ENCODE measurements at places on chromosomes 2 and 18.

DNA sequence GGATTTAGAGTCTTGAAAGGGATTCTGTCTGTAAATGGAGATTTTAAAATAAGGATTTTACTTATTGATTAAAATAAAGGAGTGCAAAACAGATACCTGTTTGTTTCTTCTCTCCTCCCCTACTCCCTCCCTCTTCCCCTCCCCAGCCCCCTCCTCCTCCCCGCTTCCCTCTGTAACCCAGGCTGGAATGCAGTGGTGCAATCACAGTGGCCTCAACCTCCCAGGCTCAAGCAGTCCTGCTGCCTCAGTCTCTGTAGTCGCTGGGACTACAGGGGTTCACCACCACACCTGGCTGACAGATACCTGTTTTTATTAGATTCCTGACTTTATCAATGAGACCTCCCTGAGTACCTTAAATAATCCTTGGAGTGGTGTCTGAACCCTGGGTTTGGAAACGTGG is 57.1 kb downstream of the OXER1 start:
- no peak for DNase-seq

- DNase-seq, result no peak
These were observed 73.7 kb upstream of the DNAJC10 start for GRCh38 chr2:182642328-182642727.

DNA sequence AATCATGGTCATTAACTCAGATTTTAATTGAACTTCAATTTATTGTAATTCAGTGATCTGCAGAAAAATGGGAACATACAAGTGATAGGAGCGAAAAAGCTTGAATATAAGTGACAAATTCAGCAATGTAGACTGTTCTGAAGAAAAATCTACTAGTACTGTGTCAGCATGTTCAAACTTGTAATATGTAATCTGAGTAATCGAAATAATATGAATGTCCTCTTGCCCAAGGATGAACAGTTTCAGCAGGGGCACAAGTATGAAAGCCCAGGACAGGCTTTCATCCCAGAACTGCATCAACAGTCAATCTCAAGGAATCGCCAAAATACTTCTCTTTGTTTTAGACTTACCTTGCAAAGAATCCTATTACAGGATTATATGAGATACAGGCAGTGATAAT is 1110.5 kb downstream of the LRP1B start:
- no peak for DNase-seq

DNA sequence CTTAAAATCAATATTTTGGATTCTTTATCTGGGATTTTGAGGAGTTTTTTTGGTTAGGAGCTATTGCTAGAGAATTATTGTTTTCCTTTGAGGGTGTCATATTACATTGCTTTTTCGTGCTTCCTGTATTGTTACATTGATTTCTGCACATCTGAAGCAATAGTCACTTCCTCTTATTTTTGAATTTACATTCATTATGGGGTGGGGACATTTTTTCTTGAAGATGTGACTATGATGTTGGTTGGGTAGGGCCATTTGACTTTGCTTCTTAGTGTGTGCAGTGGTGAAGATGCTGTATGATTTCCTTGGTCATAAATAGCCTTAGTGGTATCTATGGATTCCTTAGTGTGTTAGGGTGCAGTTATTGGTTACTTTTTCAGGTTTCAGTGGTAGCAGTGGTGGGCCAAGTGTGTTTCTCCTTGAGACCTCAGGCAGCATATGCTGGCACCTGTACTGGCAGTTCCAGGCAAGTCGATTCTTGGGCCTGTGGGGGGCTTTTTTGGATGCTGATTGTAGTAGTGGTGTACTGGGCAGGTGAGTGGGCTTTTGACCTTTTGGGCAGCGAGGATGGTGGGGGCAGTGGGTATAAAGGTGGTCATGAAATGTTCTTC is 61.8 kb downstream of the ARHGAP25 start:
- peak; percentile 76 for DNase-seq

- DNase-seq, result no peak
These were observed 30.8 kb downstream of the CCDC150 start for GRCh38 chr2:196670342-196670741.

DNA sequence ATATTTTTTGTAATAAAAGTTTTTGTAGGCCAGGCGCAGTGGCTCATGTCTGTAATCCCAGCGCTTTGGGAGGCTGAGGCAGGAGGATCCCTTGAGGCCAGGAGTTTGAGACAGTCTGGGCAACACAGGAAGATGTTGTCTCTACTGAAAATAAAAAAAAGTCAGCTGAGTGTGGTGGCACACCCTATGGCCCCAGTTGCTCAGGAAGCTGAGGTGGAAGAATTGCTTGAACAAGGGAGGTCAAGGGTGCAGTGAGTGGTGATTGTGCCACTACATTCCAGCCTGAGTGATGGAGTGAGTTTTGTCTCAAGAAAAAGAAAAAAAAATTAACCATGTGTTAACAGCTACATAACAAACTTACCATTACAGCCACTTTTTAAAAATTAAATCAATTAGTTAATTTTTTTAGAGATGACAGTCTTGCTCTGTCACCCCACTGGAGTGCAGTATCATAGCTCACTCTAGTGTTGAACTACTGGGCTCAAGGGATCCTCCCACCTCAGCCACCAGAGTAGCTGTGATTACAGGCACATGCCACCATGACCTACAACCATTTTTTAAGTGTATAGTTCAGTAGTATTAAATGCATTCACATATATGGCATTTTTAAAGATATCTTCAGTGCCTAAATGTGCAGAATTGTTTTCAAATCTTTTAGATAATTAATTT is 67.2 kb upstream of the ACYP2 start:
- no peak for DNase-seq

GRCh38 chr2:235300368-235301201 is 193.3 kb upstream of the AGAP1 start:
- DNase-seq, result no peak

DNA sequence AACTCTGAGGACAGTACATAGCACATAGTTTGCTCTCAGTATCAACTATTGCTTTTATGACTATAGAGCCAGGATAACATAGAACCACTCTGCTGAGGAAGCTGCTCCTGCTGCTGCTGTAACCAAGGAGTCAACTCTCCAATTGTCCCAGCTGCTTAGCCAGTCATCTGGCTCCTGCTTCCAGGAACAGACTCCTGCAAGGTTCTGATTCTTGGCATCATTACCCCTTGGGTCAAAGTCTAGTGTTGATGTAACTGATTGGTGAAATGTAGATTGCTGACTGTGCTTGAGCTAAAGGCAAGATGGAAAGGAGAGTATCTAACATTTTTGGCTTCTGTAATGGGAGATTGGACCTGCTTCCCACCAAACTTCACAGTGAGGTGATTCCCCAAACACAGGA is 261.9 kb upstream of the FSHR start:
- DNase-seq, result no peak

DNA sequence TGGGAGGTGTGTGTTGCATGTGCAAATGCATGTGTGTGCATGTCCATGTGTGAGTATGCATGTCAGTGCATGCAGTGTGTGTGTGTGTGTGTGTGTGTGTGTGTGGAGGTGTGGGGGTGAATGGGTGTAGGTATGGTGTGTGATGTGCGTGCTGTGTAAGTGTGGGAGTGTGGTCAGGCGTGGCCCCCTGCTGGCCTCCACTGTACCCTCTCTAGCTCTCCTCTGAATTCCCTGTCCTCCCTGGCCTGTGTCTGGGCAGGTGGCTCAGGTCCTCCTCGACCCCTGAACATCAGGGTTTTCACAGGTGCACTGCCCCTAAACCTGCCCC is 230.2 kb downstream of the CELF4 start:
- no peak for DNase-seq

DNA sequence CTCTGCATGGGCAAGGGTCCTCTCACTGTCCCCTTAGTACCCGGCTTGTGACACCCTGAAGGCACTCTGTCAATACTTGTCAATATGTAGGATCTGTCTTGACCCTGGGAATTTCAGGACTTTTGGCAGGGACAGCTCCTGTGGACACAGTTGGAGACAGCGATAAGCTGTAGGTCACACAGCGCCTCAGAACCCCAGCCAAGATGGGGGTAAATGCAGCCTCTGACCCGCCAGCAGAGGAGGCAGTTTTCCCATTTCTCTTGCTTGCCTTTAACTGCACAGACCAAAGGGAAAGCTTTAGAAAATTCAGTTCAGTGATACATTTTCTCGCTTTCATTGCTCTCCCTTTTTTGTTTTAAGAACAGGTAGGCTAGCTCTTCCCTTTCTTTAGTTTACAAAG is 54.8 kb upstream of the KLHL29 start:
- no peak for DNase-seq

DNA sequence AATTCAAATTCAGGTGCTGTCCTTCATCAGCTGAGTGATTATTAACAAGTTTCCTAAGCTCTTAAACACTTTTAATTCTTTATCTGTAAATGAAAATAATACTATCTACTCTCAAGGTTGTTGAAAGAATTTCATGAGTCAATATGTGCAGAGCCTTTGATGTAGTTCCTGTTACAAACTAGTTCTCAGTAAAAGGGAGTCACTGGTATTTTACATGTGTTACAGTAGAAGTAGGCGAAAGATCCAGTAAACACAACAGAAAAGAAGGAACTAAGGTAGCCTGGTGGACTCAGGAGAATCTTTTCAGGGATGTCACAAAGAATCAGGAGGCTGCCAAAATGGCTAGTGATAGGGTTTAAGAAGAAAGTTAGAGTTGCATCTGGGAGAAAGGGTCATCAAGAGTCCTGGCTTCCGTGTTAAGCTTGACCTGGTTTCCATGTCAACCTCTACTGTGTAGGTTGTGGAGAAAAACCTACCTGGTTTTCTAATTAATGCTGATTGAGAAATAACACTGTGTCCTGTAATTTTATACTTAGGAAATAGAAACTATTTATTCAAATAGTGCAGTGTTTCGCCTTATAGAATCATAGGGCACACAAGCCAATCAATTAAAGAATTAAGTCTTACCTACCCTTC is 58.3 kb upstream of the TRIB2 start:
- DNase-seq, result no peak

- DNase-seq, result no peak
These were observed 28.4 kb downstream of the CD8B start for GRCh38 chr2:86833315-86833714.

DNA sequence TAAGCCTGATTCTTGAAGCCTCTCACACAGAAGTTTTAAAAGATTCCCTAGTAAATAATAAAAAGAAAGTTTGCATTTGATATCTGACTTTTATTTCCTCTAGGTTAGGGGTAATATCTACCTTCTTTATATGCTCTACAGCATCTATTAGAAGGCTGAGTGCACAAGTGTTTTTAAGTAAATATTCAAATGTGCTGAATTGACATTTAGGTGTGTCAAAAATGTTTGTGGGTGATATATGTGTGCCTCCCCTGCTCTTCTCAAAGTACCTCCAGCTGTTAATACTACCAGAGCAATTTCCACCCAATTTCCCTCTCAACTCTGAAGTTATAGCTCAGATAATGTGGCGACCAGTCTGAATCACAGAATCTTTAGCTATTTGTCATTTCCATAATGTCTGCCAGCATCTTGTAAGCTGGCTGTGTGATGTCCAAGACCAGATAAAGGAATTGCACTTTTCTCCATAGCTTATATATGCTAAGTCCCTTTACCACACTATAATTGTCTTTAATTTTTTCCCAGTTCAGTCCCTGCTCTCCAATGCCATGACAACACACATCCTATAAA is 24.4 kb upstream of the ERMN start:
- DNase-seq, result no peak

DNA sequence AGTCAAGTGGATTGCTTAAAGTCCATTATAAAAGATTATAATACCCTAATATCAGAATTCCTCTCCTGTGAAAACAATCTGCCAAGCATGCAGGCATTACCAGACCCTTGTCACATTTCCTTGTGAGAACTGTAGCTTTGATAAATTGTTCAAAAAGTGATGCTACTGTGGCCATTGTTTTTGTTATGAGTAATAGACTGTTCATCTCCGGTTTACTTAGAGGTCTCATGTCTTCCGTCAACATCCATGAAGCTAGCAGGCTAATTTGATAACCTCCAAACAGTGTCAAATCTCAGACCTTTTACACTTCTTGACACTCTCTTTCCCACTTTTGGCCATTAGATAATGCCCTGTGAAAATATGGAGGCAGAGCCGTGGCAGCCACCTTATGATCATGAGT is 342.7 kb downstream of the CPS1 start:
- DNase-seq, result no peak

- DNase-seq, result no peak
These were observed 132.1 kb upstream of the HAAO start for GRCh38 chr2:42924418-42924886.

- no peak for DNase-seq
These were observed 35.7 kb upstream of the TAF4B start for GRCh38 chr18:26190506-26190905.

- DNase-seq, result no peak
These were observed 25.7 kb upstream of the LPIN1 start for GRCh38 chr2:11720752-11721151.

GRCh38 chr2:207143215-207144172 is 22.3 kb downstream of the KLF7 start:
- no peak for DNase-seq

- DNase-seq, result no peak
These were observed 125.6 kb upstream of the CELF4 start for GRCh38 chr18:37691162-37691561.

- DNase-seq, result peak; percentile 60
These were observed 4.0 kb downstream of the NT5DC4 start for GRCh38 chr2:112724591-112725525.

DNA sequence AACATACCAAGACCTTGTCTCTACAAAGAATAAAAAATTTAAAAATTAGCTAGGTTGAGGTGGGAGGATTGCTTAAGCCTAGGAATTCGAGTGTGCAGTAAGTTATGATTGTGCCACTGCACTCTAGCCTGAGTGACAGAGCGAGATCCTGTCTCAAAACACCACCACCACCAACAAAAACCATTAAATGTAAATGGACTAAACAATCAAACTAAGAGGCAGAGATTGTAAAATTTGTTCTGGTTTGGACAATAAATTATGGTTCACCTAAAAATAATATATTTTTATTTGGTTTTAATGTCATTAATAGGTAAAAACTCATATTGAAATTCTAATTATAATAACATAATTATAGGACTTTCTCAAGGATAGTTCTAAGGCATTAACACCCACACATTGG is 9.9 kb upstream of the ATIC start:
- no peak for DNase-seq

GRCh38 chr2:120719491-120719890 is 16.2 kb upstream of the GLI2 start:
- DNase-seq, result no peak

- DNase-seq, result no peak
These were observed 29.1 kb downstream of the DYM start for GRCh38 chr18:49431165-49431962.

- no peak for DNase-seq
These were observed 104.3 kb upstream of the CNGA3 start for GRCh38 chr2:98242003-98242402.

- DNase-seq, result no peak
These were observed 5.5 kb downstream of the EN1 start for GRCh38 chr2:118841828-118842461.

DNA sequence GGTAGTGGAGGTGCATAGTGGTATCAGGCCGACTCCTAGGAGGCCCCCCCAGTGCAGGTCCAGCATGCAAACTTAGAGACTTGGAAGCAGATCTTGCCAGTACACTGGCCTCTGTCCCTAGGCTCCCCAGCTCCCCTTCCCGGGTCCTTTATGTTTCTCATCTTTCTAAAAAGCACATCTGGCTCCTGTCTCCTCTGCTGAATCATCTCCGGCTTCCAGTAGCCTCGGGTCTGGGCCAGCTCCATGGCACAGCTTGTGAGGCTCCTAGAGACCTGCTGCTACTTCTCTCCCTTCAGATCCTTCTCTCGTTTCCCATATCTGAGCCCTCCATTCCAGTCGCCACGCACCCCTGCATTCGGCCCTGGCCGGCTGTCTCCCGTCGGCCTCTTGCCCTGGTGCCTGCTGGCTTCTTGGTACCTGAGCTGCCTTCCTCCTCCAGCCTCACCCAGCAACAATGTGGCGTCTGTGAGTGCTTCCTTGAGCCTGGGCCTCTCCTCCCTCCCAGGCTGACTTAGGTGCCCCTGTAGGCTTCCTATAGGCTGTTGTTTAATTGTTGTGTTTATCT is 6.6 kb downstream of the TRAF3IP1 start:
- no peak for DNase-seq

All from GF-D8 (cell line).